ENCODE measurements at places on chromosomes 2 and 18. TPM values are rescaled to one million over a fixed set of nuclear protein-coding genes. Genes with fewer than 3 reads are reported as not detected.

Gene CYP27C1
- total RNA-seq: 0.21 TPM

Gene NHEJ1
- total RNA-seq: 6.9 TPM

Gene C2orf81
- 0.59 TPM for total RNA-seq

Gene POTEF
- total RNA-seq: not detected

Gene HDHD2
- total RNA-seq: 40.6 TPM

Gene ADAM17
- total RNA-seq: 22.6 TPM

Gene LRP2
- 1.8 TPM for total RNA-seq

Gene DRC1
- total RNA-seq: not detected

Gene IL1B
- 0.59 TPM for total RNA-seq

Gene LYPD6
- total RNA-seq: 0.27 TPM

Gene PMAIP1
- 0.50 TPM for total RNA-seq

Gene MDH1B
- total RNA-seq: 0.80 TPM

Gene COL4A4
- total RNA-seq: 18.7 TPM

Data from left cardiac atrium (tissue), 4 donors.